ENCODE measurements at places on chromosomes 2 and 18. TPM values are rescaled to one million over a fixed set of nuclear protein-coding genes. Genes with fewer than 3 reads are reported as not detected.

RUFY4 gene
- total RNA-seq, result not detected

CABLES1 gene
- 4.7 TPM for total RNA-seq

HOXD12 gene
- not detected for total RNA-seq

CENPA gene
- 1.3 TPM for total RNA-seq
